ENCODE measurements at places on chromosomes 5 and 9.

- no peak for DNase-seq
Measured at GRCh38 chr5:169270827-169271226, 30.1 kb downstream of the SLIT3 start.

DNA sequence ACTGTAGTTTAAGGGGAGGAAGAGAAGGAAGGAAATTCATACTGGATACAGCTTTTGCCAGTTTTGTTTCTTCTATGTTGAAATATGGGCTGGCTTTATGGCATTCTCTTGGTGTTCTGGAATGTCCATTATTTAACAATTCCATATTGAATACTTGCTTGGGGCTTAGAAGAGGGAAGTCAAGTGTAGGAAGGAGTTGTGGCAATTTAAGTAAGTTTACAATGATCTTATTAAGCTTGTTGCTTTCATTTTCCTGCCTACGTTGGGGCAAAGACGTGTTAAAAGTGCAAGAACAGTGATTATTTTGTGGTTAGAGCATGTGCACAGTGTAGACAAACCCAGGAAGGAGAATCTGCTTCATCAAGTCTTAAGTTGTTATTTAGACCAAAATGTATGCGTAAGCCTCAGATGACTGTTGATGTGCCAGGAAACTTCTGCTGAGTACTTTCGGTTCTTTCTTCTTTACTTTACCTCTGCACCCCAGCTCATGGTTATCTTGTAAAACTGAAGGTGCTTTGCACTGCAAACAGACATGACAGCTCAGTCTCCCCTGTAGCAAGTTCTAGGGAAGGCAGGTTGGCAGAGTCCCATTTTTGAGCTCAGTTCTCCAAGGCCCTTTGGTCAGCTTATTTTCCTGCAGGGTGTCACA lies 75.8 kb downstream of the F2RL2 start:
- DNase-seq: no peak

DNA sequence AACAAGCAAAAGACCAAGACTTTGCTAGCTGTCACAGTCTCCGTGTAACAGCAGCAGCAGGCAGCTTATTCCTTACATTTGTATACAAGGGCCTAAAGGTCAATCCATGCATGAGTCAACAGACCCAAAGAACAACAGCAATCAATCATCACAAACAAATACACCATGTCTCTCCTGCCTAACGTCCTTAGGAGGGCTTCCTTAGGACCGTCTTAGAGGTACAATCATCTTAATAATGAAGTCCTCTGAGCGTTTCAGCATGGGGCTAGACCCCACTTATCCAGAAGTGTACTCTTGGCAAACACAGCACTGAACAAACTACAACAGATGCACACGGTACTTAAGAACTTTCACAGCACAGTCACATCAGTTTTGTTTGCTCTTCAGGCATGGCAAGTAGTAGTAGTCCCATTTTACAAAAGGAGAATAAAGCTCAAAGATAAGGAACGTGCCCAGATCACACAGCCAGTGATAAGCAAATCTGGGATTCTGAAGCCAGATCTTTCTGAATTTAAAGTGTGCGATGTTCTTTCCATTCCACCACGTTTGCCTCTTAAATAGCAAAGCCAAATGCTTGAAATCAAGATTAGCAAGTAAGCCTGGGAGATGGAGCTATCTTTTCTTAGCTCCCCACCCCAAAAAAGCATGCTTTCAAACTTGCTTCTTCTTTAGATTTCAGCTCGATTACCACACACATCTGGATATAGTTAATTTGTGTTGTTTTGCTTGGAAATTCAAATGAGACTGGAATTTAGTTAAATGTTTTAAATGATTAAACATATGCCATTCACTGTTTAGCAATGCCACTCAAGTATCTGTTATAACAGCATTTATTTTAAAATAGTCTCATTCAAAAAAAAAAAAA lies 24.2 kb downstream of the PSMB7 start:
- peak; percentile 57 for DNase-seq

- DNase-seq: no peak
Measured at GRCh38 chr9:35656348-35656747, 1.5 kb downstream of the RMRP start.

- peak; percentile 25 for DNase-seq
Measured at GRCh38 chr5:77129391-77129990, 42.4 kb upstream of the ZBED3 start.

GRCh38 chr9:106897236-106897635 lies 34.3 kb downstream of the ZNF462 start:
- DNase-seq: peak; percentile 72

GRCh38 chr5:150904479-150905311 lies at the start of gene ZNF300:
Gene ZNF300 (minus strand): TSS chr5:150904980. CDS start chr5:150903155, 1,825 bp downstream.
- peak; percentile 97 for DNase-seq

GRCh38 chr5:142293486-142293885 lies 31.3 kb downstream of the SPRY4 start:
- no peak for DNase-seq

- peak; percentile 87 for DNase-seq
Measured at GRCh38 chr9:94783102-94783682, 56.7 kb downstream of the AOPEP start.

- no peak for DNase-seq
Measured at GRCh38 chr5:173675287-173675996, 59.0 kb upstream of the BOD1 start.

DNA sequence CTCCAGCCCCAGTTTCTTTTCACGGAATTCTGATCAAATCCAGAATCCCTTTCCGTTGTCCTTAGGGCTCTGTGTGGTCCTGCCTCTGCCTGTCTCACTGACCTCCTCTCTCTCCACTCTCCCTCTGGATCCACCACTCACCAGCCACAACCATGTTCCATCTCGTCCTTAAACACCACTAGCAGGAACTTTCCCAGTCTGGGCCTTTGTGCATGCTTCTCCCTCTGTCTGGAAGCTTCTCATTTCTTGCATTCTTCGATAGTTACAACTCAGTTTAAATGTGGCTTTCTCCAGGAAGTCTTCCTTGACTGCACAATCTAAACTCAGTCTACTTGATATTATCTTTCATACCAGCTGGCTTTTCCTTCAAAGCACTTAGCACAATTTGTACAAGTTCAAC lies 117.7 kb upstream of the MSX2 start:
- peak; percentile 4 for DNase-seq

GRCh38 chr9:38414040-38414723 lies 10.1 kb downstream of the IGFBPL1 start:
- DNase-seq: no peak

DNA sequence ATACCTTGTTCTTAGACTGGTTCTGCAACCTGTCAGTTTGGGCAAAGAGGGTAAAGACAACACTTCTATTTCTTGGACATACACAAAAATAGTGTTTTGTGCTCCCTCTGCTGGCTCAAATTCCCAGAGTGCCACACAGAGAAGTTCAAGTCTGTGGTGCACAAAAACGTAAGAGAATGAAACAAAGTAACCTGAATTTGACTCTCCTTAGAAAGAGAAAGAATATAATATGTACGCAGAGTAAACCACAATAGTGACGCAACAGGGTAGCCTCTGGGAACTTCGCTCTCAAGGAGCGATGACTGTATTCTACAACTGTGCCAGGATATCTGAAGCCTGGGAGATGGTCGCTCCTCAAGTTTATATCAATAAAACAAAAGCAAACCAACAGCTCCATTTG lies 18.5 kb downstream of the DDX31 start:
- DNase-seq: peak; percentile 98

DNA sequence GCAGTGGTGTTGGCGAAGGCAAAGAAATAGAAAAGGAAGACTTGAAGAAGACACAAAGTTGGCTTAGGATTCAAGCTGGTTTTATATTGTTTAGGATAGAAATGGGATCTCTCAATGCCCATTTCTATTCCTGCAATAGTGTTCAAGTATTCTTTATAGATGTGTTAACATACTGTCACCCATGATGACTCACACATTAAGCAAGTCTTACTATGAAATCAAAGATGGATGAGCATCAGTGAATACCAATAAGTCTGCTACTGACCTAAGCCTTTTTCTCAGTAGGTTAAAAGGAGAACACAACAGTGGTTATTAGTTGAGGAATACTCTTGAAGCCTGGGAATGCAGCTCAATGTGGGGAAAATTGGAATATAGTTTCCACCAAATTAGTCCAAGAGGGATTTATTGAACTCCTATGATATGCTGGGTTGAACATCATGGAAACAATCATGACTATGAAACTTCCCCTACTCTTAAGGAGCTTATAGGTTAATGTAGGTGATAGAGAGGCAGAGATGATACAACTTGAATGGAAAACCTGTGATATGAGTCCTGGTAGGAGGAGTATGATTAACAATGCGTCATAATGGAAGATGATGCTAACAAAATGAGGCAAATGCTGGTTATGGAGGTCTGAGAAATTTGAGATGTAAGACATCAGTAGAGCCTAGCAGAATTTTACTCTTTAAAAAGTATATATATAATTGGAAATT lies 417.1 kb upstream of the DAP start:
- peak; percentile 1 for DNase-seq

DNA sequence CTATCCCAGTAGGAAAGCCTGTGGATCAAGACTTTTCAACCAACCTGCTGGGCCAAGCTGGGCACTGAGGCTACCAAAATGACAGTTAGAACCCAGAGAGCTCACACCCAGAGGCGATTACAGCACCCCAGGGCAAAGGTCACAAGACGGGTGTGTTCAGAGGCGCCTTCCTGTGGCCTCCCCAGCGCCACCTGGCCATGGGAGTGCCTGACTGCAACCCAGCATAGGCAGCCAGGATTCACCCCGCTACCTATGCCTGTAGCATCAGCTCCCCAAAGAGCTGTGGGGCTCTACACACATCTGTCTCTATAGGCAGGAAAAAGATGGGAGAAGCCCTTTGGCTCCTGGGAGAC lies 33.5 kb downstream of the PDGFRB start:
- no peak for DNase-seq

- no peak for DNase-seq
Measured at GRCh38 chr5:180354966-180355365, 1.8 kb upstream of the GFPT2 start.

DNA sequence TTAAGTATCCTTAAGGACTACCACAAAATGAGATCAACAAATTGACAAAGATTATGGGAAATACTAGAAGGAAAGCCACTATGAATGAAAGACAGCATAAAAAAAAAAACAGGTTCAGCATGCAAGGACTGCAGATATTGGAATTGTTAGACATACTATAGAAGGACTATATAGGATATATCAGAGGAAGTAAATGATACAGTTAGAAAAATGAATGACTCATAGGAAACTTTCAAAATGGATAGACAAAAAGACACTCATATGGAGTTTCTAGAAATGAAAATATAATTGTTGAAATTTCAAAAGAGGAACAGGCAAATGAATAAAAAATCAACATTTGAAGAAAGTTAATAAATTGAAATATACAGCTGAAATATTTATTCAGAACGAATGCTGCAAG lies 180.6 kb downstream of the PLK2 start:
- no peak for DNase-seq

DNA sequence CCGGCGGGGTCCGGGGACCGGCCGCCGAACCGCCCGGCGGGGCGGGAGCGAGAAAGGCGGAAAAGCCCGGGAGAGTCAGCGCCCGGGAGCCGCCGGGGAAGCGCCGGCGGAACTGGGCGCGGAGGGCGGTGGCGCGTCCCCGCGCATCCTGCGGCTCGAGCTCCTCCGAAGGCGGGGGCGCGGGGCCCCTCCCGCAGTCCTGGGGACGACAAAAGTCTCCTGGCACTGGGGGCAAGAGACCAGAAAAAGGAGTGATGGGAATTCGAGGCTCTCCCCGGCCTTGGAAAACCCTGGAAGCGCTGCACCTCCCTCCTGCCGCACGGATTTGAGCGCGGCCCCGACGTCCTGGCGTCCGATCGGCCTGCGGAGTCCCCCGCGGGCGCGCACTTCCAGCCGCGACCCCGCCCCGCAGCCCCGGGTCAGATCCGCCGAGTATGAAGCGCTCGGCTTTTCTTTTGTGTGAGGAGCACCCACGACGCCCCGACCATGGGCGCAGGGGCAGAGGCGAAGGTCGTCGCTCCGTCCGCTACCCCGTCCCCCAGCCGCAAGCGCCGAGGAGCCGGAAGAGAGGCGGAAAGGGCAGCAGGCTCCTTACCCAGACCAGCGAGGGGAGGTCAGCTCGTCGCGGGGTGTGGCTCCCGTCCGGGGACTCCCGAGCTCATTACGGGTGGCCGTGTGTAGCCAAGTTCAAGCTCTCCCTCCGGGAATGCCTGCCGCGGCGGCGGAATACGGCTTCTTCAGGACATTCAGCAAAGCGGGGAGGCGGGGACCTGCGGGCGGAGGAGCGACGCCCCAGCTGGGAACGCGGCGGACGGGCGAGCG lies at the start of gene EPB41L4A:
Gene EPB41L4A, minus strand, starts transcription at position 114 of the 822 bp plus-strand sequence. CDS start 238 bp downstream, outside the sequence.
- peak; percentile 22 for DNase-seq

DNA sequence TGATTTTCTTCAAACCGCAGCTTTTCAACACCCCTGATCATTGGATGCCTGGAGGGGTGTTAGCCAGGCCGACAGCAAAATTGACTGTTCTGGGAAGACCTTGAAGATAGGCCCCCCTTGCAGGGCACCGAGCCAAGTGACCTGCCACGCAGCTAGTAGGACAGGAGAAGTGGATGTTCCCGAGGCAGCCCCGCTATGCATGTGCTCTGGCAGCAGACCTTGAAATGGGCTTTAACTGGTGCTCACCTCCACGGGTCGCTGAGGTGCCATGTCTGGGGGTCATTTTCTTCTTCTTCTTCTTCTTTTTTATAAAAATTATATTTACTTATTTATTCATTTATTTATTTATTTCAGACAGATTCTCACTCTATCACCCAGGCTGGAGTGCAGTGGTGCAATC lies 12.6 kb downstream of the FGF18 start:
- DNase-seq: no peak

DNA sequence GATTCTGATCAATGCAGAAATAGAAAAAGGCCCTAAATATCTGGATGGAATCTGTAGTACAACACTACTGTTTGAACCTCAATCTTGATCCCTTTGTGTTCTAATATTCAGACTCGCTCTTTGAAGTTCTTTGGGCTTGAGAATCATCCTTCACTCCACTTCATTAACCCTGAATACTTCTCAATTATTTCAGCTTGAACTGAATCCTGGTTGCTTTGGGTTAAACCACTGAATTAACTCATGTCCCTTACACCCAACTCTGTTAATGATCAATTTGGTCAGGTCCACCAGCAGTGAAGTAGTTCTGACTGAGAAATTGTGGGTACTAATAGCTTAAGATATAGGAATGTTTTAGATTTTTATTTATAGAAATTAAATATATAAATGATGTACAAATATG lies 1707.2 kb upstream of the ACO1 start:
- DNase-seq: no peak
